ENCODE measurements at places on chromosomes 5 and 9.

DNA sequence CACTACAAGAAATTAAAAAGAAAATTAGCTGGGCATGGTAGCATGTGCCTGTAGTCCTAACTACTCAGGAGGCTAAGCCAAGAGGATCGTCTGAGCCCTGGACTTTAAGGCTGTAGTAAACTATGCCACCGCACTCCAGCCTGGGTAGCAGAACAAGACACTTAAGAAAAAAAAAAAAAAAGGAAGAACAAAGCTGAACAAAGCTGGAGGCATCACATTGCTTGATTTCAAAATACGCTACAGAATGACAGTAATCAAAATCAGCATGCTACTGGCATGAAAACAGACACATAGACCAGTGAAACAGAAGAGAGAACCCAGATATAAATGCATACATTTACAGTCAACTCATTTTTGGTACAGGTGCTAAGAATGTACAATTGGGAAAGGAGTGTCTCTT is 14.5 kb upstream of the OTULIN start:
- DNase-seq, result no peak

DNA sequence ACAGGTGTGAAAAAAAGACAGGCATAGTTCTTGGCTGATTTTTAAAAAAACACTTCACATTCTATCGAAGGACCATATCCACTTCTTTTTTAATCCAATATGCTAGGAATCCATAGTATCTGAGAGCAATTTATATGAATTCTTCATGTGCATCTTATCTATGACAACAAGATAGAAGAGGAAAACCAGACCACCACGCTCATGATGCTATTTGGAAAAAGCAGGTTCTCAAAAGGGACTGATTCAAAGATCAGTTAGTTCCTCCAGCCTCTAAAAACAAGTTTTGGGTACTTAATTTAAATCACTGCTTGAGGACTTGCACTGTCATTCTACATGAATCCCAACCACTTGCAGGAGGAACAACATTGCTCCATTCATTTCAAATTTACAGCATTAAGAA is 6.3 kb downstream of the MEF2C start:
- DNase-seq, result no peak

DNA sequence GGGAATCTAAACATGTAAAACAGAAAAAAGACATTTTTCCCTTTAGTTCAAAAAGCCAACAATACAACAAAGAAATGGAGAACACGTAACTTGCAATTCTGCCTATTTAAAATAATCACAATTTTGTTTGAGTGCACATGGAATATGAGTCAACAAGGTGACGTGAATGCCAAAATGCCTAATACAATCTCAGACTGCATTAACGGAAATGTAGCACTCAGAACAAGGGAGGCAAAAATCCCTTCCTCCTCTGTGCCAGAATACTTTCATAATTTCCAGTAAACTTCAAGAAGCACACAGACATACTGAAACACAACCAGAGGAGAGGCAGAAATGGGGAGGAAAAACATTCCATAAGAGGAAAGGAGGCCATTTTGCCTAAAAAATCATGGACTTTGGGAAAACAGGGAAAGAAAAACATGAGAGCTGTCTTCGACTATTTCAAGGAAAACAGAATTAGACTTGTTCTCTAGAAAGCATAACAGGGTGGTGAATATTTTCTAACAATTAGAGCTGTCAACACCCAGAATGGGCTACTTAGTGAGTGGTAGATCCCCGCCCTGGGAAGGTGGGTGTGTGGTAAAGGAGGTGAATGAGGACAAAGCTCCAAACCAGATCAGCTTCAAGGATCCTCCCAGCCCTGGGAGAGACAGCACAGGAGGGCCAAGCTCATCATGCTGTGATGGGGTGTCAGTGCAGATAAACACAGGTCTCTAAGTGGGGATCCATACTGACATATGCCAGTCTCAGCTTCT is 48.2 kb downstream of the ABCA1 start:
- DNase-seq, result no peak

- no peak for DNase-seq
Measured at GRCh38 chr5:126138281-126138931, 284.8 kb upstream of the GRAMD2B start.

- DNase-seq, result no peak
Measured at GRCh38 chr5:59187857-59188256, 605.0 kb downstream of the RAB3C start.

DNA sequence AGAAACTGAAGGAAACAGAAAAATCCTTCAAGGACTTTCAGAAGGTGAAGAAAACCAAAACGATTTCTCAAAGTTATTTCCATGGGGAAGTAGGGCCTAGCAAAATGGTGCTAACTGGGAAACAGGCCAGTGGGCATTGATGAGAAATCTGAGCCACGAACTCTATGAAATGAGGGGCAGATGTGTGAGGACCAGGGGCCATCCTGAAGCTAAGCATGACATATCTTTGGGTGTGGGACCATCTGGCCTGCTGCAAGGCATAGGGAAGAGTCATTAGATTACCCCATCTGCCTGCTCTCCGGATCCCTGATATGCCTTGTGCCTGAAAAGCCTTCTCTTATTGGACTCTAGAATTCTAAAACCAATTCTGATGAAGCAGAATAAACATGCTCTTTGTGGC is 143.8 kb downstream of the PALM2AKAP2 start:
- DNase-seq, result no peak

DNA sequence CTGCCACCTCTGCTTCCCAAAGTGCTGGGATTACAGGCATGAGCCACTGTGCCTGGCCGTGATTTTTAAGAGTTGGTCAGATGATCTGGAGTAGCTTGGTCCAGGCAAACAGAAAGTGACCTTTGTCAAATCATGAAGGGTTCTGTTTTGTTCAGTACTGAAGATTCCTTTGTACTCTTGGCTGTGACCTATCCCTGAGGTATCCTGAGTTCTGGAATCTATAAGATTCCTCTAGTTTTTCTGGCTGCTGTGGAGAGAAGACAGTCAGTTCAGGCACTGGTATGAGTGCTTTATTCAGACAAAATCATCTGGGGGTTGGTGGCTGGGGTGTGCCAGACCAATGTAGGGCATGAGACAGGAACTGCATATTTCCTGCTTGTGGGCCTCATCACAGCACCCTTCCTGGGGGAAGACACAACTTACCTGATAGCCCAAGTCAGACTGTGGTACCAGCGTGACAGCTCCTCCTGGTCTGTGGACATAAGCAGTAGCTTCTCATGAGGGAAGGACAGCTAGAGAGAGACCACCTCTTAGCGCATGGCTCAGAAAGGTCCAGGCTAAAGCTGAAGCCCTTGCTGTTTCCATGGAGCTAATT is 3.1 kb downstream of the ARHGEF39 start:
- DNase-seq, result no peak

DNA sequence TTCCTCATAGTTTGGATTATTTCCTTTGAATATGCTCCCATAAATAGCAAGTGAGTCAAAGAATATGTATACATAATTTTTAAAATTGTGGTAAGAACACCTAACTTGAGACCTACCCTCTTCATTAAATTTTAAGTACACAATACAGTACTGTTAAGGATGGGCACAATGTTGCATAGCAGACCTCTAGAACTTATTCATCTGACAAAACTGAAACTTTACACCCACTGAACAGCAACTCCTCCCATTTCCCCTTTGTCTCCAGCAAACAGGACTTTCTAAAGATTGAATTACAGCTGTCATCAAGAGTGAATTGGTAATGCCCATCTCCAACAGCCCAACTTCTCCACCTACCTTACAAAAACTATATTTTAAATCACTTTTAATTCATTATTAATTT is 388.9 kb downstream of the HTR1A start:
- no peak for DNase-seq

DNA sequence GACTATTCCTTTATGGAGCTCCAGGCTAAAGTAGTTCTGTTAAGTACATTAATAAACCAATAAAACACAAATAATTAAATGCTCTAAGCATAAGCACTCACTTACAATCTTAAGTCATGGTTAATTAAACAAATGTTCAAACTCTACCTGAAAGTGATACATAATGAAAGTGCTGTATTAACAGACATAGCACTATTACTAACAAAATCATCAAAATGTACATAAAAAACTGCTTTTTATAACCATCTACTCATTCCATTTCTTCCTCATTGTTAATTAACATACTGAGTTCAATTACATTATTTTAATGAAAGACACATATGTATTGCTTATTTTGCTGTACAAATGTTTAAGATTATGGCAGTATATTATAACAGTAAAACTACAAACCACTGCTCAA is 107.3 kb downstream of the AP3B1 start:
- no peak for DNase-seq

DNA sequence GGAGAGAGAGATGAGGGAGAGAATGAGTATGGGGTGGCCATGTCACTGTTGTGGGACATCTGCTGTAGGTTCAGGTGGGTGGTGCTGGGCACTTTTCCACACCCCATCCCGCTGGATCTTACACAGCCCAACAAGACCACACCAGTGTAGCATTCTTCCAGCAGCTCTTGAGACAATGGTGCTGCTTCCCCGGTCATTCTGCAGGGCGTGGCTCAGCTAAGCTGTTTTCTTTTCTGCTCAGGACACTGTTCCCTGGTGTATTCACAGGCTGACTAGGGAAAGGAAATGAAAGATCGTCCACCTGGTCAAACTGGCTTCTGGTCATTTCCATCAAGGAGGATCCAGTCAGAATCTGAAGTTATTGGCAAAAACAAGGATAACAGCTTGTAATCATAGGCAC is 75.6 kb downstream of the S1PR3 start:
- DNase-seq, result no peak

DNA sequence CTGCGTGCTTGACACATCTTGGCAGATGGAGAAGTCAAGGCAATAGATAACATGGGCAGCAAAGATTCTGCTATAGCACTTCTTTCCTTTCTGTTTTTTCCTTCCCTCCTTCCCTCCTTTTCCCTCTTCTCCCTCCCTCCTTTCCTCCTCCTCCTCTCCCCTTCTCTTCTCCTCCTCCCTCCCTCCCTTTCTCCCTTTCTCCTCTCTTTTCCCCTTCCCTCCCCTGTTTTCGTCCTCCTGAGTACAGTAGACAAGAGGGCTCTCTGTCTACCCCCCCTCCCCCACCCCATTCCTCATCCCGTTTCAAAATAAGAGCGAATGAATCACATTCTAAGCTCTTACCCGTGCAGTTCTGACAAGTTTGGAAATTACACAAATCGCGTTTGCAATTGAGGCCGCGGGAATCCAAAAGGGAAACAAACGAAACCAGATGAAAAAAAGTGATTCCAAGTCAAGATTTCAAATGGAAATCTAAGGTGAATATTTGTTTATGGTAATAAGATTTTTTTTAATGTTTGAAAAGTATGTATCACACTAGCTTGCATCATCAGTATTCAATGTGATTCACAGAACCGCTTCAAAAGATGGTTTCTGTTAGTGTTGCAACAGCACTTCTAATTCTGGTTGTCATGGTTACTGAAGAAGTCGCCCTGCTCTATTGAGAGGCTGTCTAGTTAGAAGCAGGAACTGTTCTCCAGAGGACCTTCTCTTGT is 1.3 kb downstream of the NIM1K start:
- DNase-seq, result no peak

GRCh38 chr5:66356011-66356565 is 212.0 kb downstream of the SREK1 start:
- no peak for DNase-seq

DNA sequence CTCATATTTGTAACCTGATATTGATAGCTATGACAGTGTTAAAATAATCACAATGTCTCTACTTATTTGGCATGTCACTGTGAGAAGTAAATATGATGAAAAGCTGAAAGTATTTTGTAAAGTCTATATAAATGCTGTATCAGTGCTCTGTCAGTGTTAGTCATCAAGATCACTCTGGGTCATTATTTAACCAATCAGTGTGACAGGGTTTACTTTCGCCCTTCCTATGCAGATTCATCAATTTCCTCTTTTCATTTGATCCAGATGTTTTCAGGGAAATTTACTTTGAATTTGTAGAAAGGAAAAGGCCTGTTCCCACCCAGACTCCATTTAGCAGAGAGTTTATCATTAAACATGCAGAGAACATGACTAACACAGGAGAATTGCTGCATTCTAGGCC is 9.9 kb upstream of the PCSK5 start:
- no peak for DNase-seq

DNA sequence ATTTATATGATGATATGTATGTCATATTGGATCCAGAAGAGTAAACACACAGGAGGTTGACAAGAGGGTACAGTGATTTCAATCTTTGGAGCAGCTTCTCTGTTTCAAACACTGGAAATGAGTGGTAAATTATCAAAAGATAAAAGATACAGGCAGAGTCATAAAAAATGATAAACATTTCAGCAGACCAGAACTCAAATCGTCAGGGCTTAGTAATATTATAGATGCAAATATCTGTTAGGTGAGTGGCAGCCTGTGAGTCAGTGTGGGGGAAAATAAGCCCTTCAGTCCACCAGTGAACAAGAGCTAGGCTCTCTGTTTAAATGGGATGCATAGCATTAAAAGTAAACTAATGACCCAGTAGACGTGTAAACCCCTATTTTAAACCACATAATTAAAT is 1378.1 kb downstream of the EFNA5 start:
- no peak for DNase-seq

DNA sequence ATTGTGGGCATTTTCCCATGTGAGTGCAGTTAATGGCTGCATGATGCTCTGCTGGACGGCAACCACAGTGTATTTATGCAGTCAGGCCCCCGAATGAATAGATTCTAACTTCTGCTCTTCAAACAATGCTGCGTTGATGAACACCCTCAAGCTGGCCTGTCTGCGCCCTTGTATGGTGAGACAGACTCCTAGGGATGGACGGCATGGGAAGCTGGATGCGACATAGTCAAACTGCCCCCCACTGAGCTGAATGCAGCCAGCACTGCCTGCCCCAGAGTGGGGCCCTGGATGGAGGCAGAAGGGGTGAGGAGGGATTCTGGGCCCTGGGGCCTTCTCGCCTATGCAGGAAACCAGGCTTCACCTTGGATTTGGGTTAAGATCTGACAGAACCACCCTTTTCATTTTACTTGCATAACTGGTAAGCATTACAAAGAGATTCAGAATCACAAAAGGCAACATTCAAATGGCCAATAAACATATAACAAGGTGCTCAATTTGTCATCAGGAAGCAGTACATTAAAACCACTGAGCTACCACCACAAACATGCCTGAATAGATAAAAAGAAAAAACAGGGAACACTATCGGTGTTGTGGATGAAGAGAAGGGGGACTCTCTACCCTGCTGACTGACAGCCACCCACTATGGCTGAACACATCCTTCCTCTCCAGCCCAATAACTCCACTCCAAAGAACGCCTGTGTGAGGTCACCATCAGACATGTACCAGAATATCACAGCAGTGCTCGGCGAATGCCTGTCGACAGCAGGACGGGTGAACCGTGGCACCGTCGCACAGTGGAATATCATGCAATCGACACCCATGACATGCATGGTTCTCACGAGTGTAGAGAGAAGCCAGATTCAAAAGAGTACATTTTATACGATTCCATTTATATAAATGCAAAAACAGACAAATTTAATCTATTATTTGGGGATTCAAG is 79.1 kb downstream of the RAPGEF1 start:
- no peak for DNase-seq

- DNase-seq, result no peak
Measured at GRCh38 chr5:77627869-77628674, 10.4 kb downstream of the OTP start.
